ENCODE measurements at places on chromosomes 7 and 10. TPM values are rescaled to one million over a fixed set of nuclear protein-coding genes. Genes with fewer than 3 reads are reported as not detected.

GRCh38 chr10:132803416-132804210 is 17.7 kb upstream of the NKX6-2 start:
- DNase-seq = no peak

DNA sequence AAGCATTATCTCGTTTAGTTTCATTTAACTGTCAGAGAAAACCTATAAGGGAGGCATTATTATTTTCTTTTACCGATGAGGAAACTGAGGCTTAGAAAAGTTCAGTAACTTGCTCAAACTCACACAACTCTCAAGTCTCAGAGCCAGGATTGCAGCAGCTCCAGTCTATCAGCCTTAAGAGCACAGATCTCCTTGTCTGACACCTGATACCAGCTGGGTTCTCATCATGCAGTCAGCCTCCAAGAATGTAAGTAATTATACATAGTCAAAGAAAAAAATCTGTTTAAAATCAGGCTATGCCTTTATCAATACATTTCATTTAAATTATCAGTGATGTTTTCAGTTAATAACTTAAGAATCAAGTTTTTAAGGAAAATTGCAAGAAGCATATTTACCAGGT is 236.6 kb upstream of the TCF7L2 start:
- no peak for DNase-seq

- DNase-seq = no peak
These were observed 184.4 kb downstream of the TCERG1L start for GRCh38 chr10:131127138-131127589.

- no peak for DNase-seq
These were observed 353.5 kb downstream of the PAXIP1 start for GRCh38 chr7:154649434-154649833.

Gene TAS2R38
- total RNA-seq = not detected

Gene NPTX2
- total RNA-seq = 1.0 TPM

- no peak for DNase-seq
These were observed 27.0 kb upstream of the ABI1 start for GRCh38 chr10:26887611-26888215.

Gene TACC2
- total RNA-seq = 16.2 TPM

GRCh38 chr10:10235003-10235402 is 782.7 kb upstream of the CELF2 start:
- no peak for DNase-seq

Gene TEX47
- not detected for total RNA-seq

Gene MOSPD3
- 19.3 TPM for total RNA-seq

DNA sequence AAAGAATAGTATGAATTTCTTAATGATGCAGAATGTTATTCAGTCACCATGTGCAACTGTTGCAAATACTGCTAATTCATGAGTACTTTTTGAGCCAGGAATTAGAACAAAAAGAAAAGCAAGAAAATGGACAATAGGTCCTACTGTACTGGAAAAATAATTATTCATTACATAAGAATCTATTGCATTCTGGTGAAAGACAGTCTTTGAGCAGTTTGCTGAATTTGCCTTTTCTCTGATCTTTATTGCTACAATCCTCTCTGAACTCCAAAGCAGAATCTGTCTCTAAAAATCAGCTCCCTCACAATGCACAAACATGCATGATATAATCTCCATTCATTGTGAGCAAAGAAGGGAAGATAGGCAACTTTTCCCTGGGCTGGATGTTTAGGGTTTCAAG is 12.8 kb downstream of the IFIT2 start:
- DNase-seq = no peak

GRCh38 chr10:96691761-96692160 is 28.6 kb downstream of the PIK3AP1 start:
- no peak for DNase-seq

DNA sequence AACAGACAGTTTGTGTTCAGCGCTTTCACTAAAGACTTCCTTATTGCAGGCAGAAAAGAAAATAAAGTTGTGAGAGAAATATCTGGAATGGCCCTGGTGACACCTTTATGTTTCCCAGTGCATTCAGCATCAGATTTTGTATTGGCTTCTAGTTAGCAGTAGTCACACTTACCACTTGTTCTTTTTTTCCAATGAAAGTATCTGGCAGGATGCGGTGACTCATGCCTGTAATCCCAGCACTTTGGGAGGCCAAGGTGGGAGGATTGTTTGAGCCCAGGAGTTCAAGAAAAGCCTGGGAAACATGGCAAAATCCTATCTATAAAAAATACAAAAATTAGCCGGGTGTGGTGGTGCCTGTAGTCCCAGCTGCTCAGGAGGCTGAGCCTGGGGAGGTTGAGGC is 649.6 kb downstream of the LRMDA start:
- DNase-seq = no peak

Gene LAMB1
- total RNA-seq = 56.0 TPM

DNA sequence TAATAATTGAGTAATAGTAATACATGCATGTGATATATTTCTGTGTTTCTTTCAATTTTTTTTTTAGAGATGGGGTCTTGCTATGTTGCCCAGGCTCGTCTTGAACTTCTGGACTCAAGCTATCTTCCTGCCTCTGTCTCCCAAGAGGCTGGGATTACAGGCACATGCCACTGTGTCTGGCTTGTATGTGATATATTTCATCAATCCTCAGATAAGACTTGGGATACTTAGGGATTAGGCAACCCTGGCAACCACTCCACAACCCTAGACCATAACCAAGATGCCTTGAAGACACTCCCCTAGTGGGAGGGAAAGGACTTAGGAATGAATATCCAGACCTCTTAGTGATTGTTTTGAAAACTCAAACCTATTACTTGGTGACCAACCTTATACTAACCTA is 154.8 kb downstream of the CCDC3 start:
- DNase-seq = no peak

Gene VIPR2
- total RNA-seq = 0.29 TPM

GRCh38 chr10:78527296-78527695 is 493.6 kb downstream of the RPS24 start:
- no peak for DNase-seq

- no peak for DNase-seq
These were observed 100.1 kb upstream of the GLCCI1 start for GRCh38 chr7:7868572-7868899.

DNA sequence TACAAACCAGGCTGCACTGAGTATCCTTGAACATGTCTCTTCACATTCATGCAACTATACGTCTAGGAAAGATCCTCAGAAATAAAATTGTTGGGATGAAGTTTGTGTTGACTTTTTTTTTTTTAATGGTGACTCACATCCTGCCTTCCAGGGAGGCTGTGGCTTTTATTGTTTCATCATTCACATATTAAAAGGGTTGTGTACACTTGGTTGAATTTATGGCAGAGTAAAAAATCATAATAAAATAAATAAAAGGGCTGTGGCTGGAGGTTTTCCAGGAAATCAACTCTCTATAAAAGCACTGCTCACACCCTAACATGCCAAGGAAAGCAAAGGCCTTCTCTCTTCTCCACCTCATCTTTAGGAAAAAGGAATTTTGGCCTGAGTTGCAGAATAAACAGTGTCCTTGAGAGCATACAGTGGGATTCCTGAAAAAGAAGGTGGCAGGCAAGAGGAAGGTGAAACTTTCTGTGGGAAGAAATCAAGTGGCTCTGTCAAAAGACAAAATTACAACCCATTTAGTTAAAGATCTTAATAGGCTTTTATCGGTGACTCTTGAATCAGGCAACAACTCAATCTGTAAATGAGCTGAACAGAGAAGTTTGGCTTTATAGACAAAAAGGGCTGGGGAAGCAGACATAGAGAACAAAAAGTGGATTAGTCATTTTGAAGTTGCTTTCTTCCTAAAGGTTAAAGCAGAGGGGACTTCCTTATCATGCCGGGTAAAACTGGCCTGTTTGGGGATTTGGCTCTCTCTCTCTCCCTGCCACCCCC is 41.6 kb upstream of the FHIP2A start:
- DNase-seq = no peak

- no peak for DNase-seq
These were observed 20.9 kb upstream of the PHYHIPL start for GRCh38 chr10:59155556-59155955.

- DNase-seq = peak; percentile 33
These were observed 37.5 kb downstream of the GDI2 start for GRCh38 chr10:5775685-5776084.

GRCh38 chr10:128776673-128777252 is 650.5 kb upstream of the MKI67 start:
- no peak for DNase-seq

GRCh38 chr7:155947051-155947450 is 134.8 kb upstream of the SHH start:
- DNase-seq = no peak

DNA sequence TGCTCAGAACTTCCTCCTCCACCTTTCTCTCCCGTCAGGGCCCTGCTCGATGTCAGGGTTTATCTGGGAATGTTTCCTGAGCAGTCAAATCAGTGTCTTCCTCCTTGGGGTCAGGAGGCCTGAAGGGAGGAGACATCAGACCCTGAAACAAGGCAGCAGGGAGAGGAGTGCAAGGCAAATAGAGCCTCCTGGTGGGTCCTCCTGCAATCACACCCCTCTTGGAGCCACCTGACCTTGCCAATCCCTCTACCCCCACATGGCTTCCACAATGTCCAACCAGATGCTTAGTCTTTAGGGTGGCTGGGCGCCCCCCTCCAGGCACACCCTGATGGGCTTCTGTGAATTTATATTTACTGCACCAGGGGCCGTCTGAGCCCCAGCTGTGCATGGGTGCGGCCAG is 12.2 kb downstream of the GPR26 start:
- no peak for DNase-seq

Gene NUTM2B
- 0.49 TPM for total RNA-seq

- peak; percentile 31 for DNase-seq
These were observed 8.7 kb upstream of the MYL7 start for GRCh38 chr7:44149571-44150465.

DNA sequence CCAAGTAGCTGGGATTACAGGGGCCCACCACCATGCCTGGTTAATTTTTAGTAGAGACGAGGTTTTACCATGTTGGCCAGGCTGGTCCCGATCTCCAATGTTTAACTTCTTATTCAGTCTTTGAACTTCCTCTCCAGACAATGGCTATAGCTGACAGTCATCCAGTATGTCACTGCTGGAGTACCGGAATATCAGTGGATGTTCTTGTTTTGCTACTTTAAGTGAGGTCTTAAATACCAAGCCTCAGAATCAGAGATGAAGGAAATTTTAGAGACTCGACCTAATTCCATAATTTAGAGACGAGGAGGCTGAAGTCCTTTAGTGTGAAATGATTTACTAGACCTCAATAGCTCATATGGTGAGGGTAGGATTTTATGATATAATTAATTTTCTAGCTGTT is 294.8 kb upstream of the KLF6 start:
- DNase-seq = no peak

Gene AGMO
- total RNA-seq = 20.8 TPM

- no peak for DNase-seq
These were observed 57.5 kb downstream of the HDAC9 start for GRCh38 chr7:18552943-18553604.

GRCh38 chr10:51530541-51530940 is 168.9 kb downstream of the CSTF2T start:
- no peak for DNase-seq

DNA sequence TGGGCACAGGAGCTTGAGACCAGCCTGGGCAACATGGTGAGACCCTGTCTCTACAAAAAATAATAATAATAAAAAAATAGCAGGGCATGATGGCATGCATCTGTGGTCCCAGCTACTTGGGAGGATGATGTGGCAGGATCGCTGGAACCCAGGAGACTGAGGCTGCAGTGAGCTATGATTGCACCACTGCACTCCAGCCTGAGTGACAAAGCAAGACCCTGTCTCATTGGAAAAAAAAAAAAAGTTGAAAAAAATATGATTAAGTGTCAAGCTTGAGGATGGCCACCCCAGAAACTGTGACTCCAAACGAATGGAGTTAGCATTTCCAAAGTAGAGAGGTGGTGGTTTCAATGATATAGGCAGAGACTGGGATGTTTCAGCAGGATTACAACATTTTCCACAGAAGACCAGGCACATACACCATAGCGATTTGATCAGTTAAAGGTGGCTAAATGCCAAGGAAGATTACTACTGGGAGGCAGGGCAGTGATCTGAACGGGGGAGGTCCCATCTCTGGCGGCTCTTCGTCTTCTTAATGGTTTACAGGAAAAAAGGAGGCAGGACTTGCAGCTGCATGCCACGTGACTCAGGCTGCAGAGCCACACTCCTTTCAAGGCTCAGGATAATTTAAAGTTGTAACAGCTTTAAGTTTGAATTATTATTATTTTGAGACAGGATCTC is 250.6 kb upstream of the GALNT17 start:
- no peak for DNase-seq

Gene UTF1
- total RNA-seq = not detected

- DNase-seq = no peak
These were observed 12.3 kb upstream of the MRPS33 start for GRCh38 chr7:141027043-141027442.

GRCh38 chr10:106772957-106773356 is 391.5 kb downstream of the SORCS1 start:
- no peak for DNase-seq

- no peak for DNase-seq
These were observed 203.1 kb downstream of the DPP6 start for GRCh38 chr7:154255324-154255723.

GRCh38 chr7:2892549-2892948 is 48.4 kb upstream of the GNA12 start:
- DNase-seq = no peak

GRCh38 chr10:106136175-106136574 is 1028.3 kb downstream of the SORCS1 start:
- no peak for DNase-seq

GRCh38 chr7:127393368-127394058 is 1.0 kb upstream of the ZNF800 start:
- DNase-seq = peak; percentile 57

GRCh38 chr7:2078899-2079298 is 153.8 kb downstream of the MAD1L1 start:
- no peak for DNase-seq

DNA sequence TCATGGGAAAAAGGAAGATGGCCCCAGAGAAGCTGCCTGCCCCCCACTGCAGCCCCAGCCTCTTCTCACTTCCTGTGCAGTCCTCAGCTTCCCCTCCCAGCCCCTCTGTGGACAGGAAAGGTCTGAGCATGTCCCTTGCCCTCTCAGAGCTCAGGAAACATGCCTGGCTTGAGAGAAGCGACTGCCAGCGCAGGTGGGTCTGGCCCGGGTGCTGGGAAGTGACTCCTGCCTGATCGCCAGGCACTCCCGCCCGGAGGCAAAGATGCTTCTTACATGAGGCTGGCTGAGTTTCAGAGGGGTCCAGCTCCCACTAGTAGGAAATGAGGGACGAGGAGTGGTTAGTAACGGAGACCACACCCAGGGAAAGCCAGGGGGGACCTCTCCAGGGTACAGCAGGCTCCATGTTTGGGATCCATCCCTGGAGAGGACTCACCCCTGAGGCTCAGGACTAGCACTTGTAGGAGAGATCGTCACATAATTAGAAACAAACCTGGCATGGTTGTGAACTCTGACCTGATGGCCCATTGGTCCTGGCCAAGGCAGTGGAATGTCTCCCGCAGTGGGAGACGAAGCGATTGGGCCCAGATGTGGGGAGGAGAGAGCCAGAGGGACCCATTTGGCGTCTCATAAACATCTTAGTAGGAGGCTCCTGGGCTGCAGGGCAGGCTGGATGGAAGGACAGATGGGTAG is 12.3 kb downstream of the ELN start:
- no peak for DNase-seq

Gene TEX36
- not detected for total RNA-seq

Gene EVX1
- total RNA-seq = not detected

GRCh38 chr10:115001506-115002381 is 63.7 kb downstream of the TRUB1 start:
- DNase-seq = peak; percentile 59
